Pulmonary artery endothelial cell (primary cell): ENCODE measurements at places on chromosomes 1 and 21. TPM values are rescaled to one million over a fixed set of nuclear protein-coding genes. Genes with fewer than 3 reads are reported as not detected.

The PLEKHA6 gene
- 5.7 and 6.8 TPM in 2 replicates for total RNA-seq

The CFAP126 gene
- not detected in 2 replicates for total RNA-seq

The HRNR gene
- not detected in 2 replicates for total RNA-seq

The FCRL1 gene
- not detected in 2 replicates for total RNA-seq

The CATSPERE gene
- 0.46 and 0.78 TPM in 2 replicates for total RNA-seq

The CD1C gene
- total RNA-seq = not detected in 2 replicates

The PPT1 gene
- 70.6 and 85.4 TPM in 2 replicates for total RNA-seq

The CRP gene
- total RNA-seq = 0.07 TPM in 1 of 2 replicates, not detected in the other

The FLVCR1 gene
- 8.9 and 14.5 TPM in 2 replicates for total RNA-seq

The NBPF26 gene
- total RNA-seq = 11.7 and 15.9 TPM in 2 replicates
